ENCODE measurements at places on chromosomes 2 and 18. TPM values are rescaled to one million over a fixed set of nuclear protein-coding genes. Genes with fewer than 3 reads are reported as not detected.
A peak's percentile ranks its signal among the peaks of the same experiment; 100 is the strongest.

DNA sequence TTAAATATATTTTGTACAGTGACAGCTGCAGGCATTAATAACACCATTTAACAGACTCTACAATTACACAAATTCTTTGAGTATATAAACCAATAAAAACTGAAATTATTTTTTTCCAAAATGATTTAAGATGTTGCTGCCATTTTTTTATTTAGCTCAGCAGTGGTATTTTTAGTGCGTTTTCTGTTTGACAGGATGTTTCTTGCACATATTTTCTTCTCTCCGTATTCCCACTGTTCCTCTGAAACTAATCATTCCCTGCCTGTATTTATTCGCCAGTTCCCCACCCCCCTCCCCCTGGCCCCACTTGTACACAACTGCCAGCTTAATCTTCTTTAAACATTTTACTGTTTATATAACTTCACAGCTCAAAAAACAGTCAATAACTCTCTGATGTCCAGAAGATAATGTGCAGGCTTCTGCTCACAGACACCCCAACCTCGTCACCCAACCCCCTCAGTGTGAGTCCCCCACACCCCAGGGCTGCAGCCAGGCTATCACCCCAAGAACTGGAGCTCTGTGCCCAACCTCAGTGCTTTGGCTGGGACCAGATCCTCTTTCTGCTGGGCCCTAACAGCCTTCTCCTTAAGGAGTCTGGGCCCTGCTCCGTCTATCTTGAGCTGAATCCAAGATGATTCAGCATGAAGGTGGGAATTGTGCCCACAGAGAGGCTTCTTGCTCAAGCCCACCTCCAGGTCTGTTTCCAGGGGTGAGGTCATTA, 41.6 kb upstream of the MAP4K4 start:
- DNase-seq = no peak

DNA sequence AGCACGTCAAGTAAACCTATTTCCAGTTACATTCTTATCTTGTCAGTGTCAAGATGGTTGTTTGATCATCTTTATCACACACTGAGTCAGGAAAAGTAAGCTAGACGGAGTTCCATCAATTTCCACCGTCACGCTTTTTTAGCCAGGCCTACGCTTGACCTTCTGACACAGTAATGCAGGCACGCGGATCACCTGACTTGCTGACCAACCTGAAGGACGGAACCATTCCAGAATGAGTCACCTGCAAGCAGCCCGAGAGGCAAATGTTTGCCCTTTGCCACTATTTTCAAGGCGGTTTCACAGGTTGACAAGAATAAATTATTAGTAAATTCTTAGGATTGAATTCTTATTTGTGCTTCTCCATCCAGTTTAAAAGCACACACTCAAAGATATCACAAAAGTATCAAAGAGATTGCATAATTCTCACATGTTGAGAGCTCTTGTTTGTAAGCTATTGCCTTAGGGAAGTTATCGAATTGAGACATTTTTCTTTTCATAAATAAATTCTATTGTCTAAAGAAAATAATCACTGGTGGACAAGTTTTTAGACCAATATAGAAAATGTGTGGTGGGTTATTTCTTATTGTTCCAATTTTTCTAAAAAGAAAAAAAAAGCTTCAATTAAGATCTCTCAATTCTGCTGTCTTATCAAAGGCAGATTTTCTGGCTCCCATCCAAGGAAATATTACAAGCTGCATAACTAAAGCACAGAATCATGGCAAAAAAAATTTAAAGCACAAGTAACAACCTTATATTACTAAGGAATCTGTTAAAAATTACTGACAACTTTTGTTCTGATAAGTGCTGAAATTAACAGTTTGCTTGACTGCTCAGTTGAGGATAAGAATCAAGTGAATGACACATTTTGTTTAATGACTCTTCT, 31.9 kb downstream of the UXS1 start:
- DNase-seq = peak; percentile 36

GRCh38 chr18:10201659-10202058, 252.8 kb upstream of the APCDD1 start:
- no peak for DNase-seq

KIF1A gene
- polyA plus RNA-seq = 574 TPM

CYB5A gene
- 243 TPM for polyA plus RNA-seq

GRCh38 chr18:12597760-12598159, 60.1 kb downstream of the SPIRE1 start:
- DNase-seq = no peak

DNA sequence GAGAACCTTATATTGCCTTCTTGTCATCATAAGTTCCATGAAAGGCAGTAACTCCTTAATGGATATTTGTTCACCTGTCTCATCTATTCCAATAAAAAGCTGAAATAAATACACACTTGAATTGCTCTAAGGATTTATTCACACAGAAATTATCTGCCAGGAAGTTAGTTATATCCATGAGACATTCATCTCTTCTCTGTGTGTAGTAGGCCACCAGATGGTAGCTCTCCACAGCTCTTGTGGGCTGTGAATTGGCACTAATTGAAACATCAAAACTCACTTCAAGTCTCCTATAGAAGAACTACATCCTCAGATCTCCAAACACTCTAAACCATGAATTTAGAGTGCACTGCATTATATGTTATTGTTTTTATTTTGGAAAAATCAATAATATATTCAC, 189.6 kb downstream of the DSC3 start:
- DNase-seq = peak; percentile 67

DNA sequence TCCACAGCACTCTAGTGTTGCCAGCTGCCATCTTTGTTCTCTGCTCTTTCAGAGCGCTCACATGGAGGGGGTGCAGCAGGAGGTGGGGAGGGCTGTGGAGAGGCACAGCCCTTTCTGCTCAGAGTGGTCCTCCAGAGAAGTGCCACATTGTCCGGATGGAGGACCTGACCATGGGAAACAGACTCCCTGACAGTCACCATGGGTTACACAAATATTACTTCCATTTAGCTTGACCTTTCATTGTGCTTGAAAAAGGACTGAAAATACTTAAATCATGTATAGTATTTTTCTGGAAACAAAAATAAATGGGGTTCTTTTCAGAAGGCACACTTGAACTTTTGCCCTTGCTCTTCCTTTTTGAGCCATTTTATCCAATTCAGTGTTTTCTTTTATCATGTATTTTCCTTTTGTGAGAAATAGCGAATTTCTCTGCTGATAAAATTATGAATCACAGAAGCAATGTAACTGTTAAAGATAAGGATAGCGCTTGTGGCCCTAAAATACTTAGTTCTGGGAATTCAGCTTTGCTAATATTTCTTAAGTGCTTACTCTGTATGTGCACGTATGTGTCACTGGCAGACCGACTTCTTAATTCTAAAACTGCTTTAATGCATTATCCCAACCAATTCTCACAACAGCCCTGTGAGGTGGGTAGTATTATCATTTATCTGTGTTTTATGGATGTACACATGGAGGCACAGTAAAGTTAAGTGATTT, 34.2 kb downstream of the SPATS2L start:
- DNase-seq = no peak

GRCh38 chr2:119414894-119415293, 16.8 kb upstream of the TMEM37 start:
- DNase-seq = no peak

OTX1 gene
- polyA plus RNA-seq = 1.0 TPM

MAP3K19 gene
- not detected for polyA plus RNA-seq

DNA sequence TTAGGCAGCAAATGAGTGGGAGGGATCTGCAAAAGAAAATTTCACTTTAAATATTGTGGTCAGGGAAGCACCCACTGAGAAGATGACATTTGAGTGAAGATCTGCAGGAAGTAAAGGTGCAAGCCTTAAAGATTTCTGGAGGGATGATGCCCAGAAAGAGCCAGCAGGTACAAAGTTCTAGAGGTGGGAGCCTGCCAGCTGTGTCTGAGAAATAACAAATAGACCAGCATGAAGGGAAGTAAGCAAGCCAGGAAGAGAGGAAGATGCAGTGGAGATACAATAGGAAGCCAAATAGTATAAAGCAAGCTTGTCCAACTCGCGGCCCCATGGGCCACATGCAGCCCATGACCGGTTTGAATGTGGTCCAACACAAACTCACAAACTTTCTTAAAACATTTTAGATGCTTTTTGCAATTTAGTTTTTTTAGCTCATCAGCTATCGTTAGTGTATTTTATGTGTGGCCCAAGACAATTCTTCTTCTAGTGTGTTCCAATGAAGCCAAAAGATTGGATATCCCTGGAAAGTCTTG, 489.9 kb downstream of the DCC start:
- DNase-seq = no peak

DNA sequence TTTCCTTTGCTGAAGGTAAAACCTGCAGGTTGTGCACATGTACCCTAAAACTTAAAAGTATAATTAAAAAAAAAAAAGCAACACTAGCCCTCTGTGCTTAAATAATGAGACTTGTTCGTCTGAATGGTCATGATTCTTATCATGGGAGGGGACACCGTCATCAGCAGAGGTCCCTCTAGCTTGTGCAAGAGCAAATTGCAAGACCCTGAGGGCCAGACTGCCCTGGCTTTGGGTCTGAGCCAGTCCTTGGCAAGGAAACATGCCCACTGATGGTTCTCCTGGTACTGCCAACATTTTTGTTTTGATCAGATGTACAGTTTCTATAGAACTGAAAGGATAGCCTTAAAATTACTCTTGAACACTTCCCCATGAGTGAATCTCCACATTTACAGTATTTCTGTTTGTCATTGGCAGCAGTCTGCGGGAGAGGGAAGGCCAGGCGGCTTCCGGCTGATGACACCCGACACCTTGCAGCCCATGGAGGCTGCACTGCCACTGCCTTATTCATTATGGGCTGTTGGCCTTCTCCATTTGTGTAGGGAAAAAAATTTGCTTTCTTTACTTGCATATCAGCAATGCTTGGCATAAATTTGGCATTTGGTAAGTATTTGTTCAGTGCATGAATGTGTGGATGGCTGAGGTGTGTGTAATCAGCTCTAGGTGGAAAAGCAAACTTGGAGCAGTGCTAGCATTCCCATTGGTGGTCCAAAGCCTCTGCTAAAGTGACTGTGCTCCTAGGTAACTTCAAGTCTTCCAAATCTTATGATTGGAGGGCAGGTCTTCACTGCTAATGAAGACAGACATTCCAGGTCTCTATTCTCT, 161.6 kb upstream of the ALKAL2 start:
- DNase-seq = no peak

DNA sequence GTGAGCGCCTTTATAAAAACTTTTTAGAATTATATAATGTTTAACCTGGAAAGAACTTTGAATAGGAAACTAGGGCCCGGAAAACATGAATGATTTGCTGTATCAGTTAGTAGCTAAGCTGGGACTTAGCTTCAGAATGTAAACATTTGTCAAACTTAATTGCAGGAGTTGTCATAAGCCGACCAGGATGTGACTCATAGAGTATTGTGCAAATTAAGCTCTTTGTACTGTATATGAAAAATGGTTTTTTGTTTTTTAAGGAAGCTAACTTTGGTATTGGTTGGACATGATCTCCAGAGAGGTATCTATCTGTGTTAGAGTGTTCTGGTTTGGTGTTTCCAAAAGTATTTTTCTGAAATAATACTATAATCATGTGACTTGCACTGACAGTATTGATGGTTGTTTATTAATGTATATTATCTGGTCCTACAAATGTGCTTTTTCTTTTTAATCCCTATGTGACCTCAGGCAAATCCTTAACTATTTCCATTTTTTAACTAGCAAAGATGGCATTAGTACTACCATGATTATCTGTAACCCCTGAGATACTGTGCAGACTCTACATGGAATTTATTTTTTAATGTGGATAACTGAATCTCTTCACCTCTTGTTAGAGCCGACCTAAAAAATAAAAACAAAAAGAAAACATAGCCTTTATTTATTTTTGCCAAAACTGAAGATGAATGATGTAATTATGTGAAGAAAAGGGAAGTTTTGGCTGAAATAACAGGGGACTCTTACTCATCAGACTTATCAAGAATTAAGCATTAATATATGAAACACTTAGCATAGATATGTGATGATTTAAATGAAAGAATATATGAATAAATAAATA, 11.7 kb downstream of the YIPF4 start:
- no peak for DNase-seq

GRCh38 chr18:2114289-2114688, 457.0 kb downstream of the METTL4 start:
- no peak for DNase-seq

DNAJC5G gene
- polyA plus RNA-seq = not detected

- DNase-seq = no peak
These were observed 17.6 kb upstream of the KIDINS220 start for GRCh38 chr2:8855010-8855409.

DNA sequence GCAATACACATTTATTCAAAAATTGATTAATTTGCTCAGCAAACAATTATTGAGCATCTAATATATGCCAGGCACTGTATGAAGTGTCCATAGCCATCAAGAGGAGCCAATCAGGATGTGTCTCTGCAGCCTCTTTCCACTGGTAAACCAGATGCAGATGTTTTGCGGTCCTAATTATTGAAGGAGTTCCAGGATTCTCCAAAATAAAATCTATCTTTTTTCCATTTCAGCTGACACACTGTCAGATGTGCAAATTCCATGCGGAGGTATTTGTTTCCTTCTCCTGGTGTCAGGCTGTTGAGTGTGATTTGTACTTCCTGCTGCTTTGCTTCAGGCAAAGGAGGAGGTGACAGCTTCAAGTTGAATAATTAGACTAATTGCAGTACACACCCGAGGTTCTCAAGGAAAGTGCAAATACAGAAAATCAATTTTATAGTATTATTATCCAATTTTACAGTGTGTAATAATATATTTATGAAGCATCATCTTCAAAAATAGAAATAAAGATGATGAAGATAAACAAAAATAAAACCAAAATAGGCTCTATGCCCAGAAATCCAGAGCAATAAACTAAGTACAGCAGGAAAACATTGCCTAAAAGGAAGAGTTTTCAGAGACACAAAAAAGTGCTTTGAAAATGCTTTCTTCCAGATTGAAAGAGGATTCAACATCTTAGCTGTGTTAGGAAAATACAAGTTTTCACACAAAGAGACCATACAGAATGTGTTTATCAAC, 1352.9 kb upstream of the CHAC2 start:
- DNase-seq = peak; percentile 49

GRCh38 chr2:30569946-30570345, 122.9 kb downstream of the LCLAT1 start:
- DNase-seq = no peak

DNA sequence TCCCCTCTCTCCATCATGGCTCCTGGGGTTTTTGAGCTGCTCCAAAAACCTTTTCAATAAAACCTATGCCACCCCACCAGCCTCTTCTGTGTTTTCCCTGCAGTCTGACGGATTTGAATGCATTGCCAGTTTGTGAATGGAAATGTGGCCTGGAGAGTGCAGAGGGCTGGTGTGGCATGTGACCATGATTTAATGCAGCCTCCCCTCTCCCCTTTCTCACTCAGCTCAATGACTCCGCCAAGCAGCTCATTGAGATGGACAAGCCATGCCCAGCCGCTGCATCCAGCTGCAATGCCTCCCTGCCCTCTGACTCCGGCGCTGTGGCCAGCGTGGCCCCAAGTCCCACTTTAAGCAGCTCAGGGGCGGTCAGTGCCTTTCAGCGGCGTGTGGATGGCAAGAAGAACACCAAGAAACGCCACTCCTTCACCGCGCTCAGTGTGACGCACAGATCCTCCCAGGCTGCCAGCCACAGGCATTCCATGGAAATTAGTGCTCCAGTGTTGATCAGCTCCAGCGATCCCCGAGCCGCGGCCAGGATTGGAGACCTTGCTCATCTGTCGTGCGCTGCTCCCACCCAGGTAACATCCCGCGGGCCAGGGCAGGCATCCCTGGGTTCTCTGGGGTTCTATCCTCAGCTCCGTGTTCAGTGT, 215.3 kb downstream of the SEPTIN10 start:
- no peak for DNase-seq

COL5A2 gene
- 5.1 TPM for polyA plus RNA-seq

Data from brain (organoid and tissue), 16 donors.